ENCODE measurements at places on chromosomes 3 and 15. TPM values are rescaled to one million over a fixed set of nuclear protein-coding genes. Genes with fewer than 3 reads are reported as not detected.

GRCh38 chr3:100331660-100332059 is 2.9 kb upstream of the NIT2 start:
- no peak for DNase-seq

- DNase-seq, result no peak
Measured at GRCh38 chr3:187828579-187829452, 83.5 kb upstream of the BCL6 start.

The CCR8 gene
- not detected for total RNA-seq

The SLITRK3 gene
- not detected for total RNA-seq

DNA sequence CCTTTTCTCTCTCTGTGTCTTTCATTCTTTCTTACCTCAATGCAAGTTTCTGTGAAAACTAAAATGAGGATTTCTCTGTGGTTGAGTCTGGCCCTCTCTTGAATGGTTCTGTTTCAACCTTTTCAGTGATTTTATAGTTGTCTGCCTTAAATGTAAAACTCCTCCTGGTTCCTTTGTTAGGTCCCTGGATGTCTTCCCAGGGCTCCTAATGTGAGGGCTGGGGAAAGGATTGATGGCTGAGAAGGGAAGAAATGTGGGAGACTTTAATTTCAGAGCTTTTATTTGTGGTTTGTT is 90.6 kb upstream of the GRM7 start:
- DNase-seq, result no peak

The TP63 gene
- total RNA-seq, result not detected
